ENCODE measurements at places on chromosomes 4 and X.

GRCh38 chr4:139972305-139972704 is 181.7 kb downstream of the MAML3 start:
- no peak for DNase-seq

GRCh38 chrX:21798677-21799219 is 40.7 kb upstream of the MBTPS2 start:
- DNase-seq = no peak

- DNase-seq = no peak
Measured at GRCh38 chrX:2819345-2820135, 9.2 kb upstream of the GYG2 start.

- DNase-seq = no peak
Measured at GRCh38 chr4:6742989-6743388, 27.0 kb downstream of the BLOC1S4 start.

- DNase-seq = no peak
Measured at GRCh38 chr4:124803641-124804040, 91.1 kb upstream of the ANKRD50 start.

DNA sequence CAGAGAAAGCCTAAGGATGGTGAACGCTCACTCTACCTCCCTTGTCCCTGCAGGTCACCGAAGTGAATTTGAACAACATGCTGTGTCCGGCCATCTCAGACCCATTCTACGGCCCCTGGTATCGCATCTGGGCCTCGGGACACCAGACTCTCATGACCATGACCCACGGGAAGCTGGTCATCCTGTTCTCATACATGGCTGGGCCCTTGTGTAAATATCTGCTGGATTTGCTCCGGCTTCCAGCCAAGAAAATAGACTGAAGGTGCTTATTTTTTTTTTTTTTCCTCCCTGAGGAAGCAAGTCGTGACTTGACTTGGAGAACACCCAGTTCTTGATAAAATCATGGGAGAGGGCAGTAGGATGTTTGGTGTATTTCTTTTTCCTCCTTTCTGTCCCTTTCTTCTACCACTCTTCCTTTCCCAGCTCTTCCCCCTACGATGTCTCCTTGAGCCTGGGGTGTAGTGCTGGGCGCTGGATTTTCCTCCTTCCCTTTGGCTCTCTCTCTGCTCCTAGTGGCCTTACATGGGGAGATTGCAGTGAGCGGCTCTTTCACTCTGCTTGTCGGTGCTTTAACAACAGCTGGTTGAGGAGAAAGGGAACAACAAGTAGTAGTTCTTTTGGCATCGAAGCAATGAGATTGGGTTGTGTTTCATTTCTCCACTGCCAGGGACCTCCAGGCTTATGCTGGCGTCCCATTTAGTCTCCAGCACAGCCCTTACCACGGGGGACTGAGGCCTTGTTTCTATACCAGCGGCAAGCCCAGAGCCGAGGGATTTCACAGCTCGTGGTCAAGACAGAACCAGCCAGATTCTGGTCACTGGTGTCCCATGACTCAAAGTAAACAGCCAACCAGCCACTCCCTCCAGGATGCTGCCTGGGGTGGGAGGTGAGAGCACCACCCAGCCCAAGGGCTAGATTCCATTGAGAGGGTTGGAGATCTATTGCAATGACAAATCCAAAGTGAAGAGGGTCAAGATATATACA is 144.4 kb downstream of the AMMECR1 start:
- no peak for DNase-seq

DNA sequence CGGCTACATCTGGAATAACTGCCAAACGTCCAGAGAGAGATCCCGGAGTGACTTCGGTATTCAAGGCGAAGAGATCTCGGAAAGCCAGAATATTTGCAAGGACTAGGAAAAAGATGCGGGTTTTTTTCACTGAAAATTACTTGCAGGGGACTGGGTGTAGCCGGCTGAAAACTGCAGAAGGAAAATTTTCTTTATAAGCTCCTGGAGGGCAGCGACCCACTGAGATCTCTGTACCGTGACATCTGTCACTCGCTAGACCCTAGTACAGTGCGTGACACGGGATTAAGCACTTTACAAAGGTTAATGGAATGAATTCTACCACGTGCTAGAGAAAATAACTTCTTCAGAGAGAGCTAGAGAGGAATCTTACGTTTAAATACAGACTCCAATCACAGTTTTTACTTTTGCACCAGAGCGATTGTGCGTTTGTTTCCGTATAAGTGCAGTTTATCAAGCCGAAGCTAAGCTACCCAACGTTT is 1.1 kb upstream of the LCORL start:
- no peak for DNase-seq

- DNase-seq = no peak
Measured at GRCh38 chr4:147808447-147808846, 76.6 kb downstream of the ARHGAP10 start.

DNA sequence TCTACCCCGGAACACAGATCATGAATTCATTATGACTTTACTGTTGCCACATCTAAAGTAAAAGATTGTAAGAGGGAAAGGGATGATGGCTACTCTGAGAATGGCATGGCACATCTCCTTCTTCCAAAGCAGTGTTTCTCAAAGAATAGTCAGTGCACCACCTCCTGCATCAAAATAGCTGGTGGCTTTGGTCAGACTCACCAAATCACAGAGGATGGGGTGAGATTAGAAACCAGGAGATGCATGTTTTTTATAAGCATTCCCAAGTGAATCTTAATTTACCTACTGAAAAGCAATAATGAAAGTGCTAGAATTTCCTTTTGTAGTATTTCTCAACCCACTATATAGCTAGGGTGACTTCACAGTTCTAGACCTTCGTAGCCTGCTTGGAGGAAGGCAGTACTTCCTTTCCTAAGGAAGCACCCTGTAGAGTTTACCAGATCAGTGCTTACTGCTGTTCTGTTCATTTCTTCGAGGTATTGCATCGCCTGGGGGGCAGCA is 340.8 kb upstream of the KLF3 start:
- no peak for DNase-seq

DNA sequence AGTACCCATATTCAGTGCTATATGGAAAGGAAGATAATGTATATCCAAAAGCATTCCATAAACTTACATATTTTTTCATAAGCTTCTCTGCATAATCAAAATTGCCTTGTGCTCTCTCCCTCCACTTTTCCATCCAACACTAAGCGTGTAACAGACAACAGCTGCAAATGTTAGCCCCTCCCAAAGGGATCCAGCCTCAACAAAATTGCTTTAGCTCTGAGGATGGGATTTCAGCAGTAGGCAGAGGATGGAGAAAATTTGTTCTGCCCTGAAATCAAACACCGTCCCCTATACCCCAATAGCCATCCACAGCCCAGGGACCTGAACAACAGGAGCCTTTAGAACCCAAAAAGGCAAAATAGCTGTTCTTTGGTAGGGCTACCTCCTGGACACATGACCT is 28.8 kb upstream of the FGF13 start:
- no peak for DNase-seq

DNA sequence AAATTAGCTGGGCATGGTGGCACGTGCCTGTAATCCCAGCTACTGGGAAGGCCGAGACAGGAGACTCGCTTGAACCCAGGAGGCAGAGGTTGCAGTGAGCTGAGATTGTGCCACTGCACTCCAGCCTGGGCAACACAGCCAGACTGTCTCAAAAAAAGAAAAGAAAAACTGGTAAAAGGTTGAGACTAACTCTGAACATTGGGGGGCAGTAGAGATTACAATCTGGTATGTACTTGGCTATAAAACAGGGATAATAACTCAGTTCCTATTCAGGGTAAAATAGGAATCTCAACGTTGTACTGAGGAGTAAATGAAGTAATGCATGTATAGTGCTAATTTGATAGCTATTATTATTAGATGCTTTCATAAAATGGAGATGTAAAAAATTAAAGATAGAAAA is 12.5 kb upstream of the KLF8 start:
- no peak for DNase-seq

DNA sequence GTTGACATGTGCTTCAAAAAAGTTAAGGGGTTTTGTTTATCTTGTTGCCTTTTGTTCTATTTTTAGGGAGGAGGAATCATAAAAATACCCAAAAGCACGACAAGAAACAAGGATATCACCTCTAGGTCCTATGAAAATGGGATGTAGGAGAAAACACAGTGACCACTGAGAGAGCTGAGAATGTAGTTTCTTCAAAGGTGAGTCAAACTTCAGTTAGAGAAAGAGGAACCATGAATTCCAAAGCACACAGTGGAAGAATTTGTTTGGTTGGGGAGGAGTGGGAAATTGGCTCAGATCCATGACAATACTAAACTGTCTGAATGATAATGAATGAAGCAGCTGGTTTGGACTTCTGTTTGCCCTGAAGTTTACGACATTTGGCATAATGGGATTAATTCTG is 19.1 kb upstream of the FRYL start:
- DNase-seq = no peak

GRCh38 chr4:119221412-119221811 is 8.9 kb downstream of the USP53 start:
- no peak for DNase-seq

DNA sequence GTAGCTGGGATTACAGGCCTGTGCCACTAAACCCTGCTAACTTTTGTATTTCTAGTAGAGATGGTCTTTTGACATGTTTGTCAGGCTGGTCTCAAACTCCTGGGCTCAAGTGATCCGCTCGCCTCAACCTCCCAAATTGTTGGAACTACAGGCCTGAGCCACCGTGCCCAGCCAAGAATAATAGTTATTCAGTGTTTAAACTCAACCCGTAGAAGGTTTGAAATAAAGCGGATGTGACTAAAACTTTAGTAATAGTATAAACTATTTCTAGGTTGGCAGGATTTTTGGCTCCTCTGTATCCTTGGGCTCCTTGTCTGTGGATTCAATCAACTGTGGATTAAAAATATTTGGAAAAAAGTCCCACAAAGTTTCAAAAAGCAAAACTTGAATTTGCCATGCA is 37.8 kb downstream of the PCDH10 start:
- no peak for DNase-seq

DNA sequence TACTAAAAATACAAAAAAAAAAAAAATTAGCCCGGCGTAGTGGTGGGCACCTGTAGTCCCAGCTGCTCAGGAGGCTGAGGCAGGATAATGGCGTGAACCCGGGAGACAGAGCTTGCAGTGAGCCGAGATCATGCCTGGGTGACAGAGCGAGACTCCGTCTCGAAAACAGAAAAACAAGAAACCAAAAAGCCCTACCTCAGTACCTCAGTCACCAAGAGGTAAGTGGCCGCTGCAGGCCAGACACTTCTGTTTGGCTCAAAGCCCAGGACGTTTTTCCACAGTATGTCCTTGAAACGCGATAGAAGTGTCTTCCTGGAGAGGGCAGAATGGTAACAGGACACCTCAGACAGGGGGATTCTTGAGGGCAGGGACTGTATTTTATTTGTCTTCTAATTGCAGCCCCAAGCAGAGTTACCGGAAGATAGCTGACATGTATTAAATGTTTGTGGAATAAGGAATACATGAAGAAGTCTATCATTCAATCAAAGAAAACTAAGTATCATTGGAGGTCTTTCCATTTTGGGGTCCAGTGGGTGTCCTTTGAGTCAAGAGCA is 63.6 kb downstream of the CLNK start:
- DNase-seq = no peak

DNA sequence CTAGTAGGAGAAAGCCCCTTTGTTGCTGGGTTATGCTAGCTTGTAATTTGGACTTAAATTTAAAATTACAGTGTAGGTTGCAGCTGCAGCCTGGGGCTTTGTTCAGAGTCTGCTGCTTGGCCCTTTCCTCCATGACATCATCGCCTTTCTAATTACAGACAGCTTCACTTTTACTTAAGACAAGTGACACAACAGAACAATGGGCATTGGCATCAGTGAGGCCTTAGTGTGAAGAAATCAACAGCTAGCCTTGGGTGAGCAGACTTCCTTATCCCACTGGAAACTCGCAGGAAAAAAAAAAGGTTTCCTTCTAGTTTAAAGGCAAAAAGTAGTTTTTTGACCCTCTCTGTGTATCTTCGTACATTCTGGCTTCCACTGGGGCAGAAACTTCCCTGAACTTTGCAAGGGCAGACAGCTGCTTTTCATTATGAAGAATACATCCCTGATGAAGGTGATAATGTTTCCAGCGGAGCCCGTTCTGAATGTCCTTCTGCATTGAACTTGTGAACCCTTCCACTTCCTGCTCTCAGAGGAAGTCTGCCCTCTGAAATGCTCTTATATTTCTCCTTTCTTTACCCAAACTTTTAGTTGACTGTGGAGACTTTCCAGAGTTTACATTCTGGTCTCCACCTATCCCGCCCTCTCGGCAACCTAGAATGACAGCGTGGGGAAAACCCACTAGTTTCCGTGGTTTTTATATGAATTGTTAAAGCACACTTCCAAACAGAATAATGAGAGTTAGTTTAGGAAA is 123.2 kb upstream of the FAM9C start:
- no peak for DNase-seq

DNA sequence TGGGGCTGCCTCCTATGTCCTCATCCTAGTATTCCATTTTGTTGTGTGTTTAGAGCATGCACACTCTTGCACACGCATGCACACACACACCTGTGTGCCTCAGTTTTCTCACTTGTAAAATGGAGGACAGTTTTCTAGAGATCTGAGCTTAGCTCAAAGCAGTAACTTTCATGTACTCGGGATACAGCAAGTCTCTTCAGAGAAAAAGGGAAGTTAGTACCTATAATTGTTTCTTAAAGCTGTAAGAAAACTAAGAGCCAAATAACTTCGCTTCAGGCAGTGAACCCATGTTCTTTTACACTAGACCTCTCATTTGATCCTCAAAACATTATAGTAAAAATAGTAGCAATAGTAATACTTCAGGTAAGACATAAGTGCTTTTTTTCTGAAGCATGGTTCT is 49.6 kb downstream of the KIT start:
- DNase-seq = no peak

- DNase-seq = peak; percentile 65
Measured at GRCh38 chr4:80202190-80202711, 4.9 kb downstream of the PRDM8 start.

GRCh38 chrX:40083120-40083978 is 14.4 kb downstream of the BCOR start:
- no peak for DNase-seq

GRCh38 chr4:40180356-40180755 is 16.5 kb upstream of the RHOH start:
- no peak for DNase-seq

DNA sequence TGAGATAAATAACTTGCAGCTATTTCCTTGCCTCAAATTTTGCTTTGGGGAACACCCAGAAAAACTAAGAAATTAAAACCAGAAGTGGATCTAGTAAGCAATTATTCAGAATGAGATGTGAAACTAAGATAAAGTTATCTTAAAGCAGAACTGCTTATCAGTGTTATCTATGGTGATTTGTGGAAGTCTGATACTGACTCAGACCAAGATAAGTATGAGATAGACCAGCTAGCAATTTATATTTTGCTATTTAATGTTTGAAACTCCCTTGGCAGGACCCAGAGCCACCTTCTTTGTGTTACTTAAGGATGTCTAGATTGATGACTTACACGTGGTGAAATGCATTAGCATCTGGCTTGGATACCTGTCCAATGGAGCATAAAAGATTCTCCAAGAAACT is 368.1 kb downstream of the EPHA5 start:
- DNase-seq = no peak

GRCh38 chr4:54728368-54728767 is 70.6 kb downstream of the KIT start:
- DNase-seq = no peak

GRCh38 chr4:139893801-139894200 is 228.2 kb downstream of the MGST2 start:
- no peak for DNase-seq

Data from stimulated activated CD4-positive, alpha-beta T cell treated with anti-CD3 and anti-CD28 coated beads, Interleukin-1b, Interleukin-23, amount 100 ng/mL, for 24 hours (primary cell).